Hepatic stellate cell (primary cell): ENCODE measurements at places on chromosomes 3 and 15.
A peak's percentile ranks its signal among the peaks of the same experiment; 100 is the strongest.

- DNase-seq, result no peak
These were observed 147.6 kb downstream of the KLF13 start for GRCh38 chr15:31474059-31474868.

- peak; percentile 9 for DNase-seq
These were observed 194.5 kb upstream of the GAP43 start for GRCh38 chr3:115428841-115429240.

DNA sequence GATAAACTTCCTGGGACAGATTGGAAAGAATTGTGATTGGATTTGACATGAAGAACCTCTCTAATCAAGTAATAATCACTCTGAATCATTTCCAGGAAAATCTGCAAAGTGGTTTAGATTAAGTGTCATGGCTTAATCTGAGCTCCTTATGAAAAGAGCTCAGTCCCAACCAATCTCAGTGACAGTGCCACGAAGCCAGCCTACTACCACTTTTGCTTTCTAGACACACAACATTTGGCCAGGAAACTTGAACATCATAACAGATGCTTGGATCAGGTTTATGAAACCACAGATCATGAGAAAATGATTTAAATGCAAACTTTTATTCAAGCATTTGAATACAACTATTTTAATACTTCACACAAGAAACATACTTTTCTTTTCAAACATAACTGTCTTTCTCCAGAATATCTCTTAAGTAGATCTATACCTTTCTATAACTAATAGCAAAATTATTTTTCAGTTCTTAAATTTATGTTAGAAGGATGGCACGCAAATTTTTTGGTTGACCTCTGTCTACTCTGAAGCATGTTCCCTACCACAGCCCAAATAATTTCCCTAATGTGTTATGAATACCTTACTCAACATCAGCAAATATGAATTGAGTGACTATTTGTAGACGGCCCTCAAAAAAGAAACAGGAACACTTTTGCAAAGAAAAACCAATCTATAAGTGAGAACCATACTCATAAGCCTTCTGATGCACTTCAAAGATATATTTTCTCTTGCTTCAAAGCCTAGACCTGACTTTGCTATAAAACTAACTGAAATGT is 495.0 kb upstream of the ZNF385D start:
- no peak for DNase-seq

DNA sequence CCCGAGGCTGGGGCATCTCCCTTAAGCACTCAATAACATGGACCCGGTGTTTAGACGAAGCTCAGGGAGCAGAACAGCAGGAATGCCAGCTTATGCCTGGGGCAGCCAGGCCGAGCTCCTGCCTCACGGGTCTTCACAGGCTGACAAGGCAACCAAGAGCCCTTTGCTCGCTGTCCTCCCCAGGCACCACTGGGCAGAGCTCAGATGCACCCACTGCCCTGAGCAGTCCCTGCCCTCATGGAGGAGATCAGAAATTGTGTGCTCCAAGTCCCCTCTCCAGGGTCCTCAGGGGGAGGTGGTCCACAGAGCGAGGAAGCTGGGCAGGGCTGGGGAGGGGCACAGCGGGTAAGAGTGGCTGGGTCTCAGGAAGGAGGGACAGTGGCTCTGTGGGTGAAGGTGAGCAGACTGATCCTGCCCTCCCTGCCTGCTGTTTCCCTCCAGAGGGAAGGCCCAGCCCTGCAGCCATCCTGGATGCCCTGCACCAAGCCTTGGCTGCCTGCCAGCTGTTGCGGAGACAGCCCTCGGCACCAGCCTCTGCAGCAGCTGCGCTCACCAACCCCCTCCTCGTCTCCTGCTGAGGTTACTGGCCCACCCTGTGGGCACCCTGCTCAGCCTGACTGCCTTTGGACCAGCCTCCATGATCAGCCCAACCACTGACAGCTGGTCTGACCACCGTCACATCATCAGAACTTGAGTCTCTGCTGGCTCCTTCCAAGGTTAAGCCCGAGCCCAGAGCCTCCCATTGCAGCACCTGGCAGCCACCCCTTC is 21.1 kb upstream of the GP9 start:
- DNase-seq, result no peak

DNA sequence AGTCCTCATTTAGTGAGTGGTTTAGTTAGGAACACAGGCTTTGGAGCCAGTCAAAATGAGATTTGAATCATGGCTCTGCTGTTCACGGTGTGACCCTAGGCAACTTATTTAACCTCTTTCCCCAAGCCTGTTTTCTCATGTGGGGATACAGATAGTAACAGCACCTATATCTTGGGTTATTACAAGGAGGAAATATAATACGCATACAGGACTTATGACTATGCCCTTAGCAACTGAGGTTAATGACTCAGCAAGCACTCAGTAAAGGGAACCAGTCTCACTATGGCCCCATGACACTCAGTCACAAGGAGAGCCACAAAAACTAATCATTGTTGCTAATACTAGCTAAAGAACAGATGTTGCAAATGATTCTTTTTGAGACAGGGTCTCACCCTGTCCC is 45.9 kb downstream of the SUMF1 start:
- DNase-seq, result no peak

DNA sequence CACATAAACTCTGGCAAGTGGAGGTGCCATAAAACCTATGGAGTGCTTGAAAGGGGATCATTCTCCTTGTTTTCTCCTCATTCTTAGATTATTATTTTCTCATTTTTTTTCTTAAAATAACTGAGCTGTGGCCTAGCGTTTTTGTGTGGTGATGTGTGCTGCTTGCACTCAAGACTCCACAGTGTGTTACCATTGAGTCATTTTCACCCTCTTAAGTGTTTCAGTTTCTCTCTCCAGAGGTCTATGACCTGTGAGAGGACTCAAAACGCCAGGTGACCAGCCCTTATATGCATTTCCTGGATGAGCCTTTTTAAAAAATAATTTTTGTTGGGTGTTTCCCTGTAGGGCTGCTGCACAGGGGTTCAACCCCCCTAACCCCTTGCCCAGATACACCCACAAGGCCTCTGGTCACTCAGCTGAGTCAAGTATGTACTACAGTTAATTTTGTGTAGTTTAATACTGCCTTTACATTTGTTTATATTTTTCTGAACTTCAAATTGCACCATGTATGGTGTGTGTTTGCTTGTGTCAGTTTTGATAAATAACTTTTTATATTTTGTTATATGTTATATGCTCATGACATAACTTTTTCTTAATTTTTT is 15.4 kb upstream of the BTLA start:
- DNase-seq, result no peak

DNA sequence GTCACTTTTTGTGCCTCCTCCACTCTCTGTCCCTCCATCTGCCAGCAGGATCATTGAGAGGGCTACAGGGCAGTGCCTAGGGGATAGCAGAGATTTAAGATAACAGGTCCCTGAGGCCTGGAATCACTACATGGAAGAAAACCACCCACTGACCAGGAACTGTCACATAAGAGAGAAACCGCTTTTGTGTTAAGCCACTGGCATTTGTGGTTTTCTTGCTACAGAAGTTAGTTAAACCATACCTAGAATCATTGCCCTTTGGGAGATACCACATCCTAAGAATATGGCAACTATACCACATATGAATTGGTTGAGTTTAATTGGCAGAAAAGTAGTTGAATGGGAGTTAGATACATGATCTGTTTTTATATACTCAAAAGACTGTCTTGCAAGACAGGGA is 112.8 kb upstream of the LPP start:
- DNase-seq, result no peak

- DNase-seq, result no peak
These were observed 8.0 kb upstream of the CAMKV start for GRCh38 chr3:49877716-49878115.

DNA sequence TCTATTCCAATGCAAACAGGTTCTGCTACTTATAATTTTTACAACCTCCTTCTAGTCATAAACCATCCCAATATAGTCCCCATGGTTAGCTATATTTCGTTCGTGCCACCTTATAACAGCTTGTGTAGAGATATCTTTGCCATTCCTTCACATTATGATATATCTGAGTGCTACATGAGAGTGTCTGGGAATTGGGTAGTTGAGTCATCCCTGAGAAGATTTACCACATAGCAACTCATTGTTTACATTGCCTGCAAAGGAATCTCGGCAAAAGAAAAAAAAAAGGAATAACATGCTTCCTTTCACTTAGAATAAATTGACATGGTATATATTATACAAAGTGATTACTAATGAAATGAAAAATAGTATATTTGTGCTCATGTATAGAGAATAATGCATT is 86.0 kb upstream of the VGLL3 start:
- DNase-seq, result peak; percentile 59

DNA sequence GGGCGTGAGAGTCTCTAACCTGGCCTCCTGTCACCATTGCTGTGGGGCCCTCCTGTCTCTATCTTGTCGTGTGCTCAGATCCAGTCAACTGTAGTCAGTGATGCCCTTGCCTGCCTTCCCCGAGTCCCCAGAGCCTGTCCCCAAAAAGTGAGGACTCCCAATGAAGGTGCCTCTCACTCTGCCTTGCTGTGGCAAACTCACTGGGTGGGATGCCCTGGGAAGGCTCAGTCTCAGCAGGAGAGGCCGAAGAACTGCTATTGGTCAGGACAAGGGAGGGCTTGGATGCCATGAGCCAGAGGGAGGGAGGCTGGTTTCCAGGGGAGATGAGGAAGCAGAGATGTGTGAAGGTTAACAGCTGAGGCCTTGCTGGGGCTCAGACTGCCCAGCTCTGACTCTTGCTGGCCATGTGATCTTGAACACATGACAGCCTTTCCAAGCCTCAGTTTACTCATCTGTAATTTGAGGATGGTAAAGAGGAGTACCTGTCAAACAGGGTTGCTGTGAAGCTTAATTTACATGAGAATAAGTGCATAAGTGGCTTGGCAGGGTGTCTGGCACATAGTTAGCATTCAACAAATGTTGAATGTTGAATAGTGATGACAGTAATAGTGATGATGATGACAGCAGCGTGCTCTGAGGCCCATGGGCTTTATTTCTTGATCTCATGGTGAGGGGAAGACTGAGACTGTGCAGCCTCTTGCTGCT is 8.2 kb downstream of the KY start:
- no peak for DNase-seq

- no peak for DNase-seq
These were observed 108.8 kb downstream of the KBTBD8 start for GRCh38 chr3:67106874-67107273.

DNA sequence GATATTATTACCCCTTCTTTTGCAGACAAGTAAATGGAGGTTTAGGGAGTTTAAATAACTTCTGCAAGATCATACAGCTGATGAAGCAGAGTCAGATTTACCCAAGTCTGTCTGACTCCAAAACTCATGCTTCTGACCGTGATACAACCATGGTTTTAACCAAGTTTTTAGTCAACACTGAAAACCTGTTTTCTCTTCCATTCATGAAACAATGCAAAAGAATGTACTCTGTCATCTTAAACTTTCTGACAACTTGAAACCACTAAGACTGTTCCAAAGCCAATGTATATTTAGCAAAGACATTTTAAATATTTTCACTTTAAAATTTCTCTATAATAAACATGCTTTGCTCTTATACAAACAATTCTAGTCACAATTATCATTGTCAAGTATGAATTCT is 77.0 kb upstream of the RBMS3 start:
- peak; percentile 6 for DNase-seq

DNA sequence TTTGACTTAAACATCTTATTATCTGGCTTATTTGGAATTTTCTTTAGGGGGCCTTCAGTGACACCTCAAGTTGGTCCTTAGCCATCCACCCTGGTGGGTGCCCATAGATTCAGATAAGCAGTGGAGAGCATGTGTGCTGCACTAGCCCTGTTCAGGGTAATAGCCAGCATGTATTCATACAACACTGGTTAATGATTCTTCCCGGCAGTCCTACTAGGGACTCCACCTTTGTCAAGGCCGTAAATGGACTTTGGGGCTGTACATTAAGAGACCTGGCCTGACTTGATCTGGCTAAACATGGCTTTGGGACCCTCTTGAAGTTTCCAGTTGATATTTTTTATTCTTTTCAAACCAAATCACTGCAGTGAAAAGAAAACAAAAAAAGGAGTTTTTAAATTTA is 125.8 kb downstream of the PTPRG start:
- DNase-seq, result no peak

DNA sequence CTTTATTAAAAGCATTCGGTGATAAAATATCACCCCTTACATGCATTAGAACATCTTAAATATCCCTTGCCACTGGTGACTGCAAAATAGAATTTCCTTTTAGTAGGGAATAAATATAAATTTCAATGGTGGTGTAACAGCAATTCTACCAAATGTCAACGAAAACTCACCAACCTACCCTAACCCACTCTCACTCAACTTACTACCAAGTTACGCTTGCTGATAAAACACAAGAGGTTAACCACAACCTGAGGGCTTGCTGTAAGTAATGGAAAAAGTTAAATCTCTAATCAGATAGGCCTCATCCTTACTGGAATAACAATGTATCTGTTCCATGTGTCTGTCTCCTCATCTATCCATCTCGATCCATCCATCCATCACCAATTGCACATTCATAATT is 274.7 kb downstream of the FOXP1 start:
- no peak for DNase-seq

GRCh38 chr3:90032980-90033641 is 925.7 kb downstream of the EPHA3 start:
- no peak for DNase-seq

DNA sequence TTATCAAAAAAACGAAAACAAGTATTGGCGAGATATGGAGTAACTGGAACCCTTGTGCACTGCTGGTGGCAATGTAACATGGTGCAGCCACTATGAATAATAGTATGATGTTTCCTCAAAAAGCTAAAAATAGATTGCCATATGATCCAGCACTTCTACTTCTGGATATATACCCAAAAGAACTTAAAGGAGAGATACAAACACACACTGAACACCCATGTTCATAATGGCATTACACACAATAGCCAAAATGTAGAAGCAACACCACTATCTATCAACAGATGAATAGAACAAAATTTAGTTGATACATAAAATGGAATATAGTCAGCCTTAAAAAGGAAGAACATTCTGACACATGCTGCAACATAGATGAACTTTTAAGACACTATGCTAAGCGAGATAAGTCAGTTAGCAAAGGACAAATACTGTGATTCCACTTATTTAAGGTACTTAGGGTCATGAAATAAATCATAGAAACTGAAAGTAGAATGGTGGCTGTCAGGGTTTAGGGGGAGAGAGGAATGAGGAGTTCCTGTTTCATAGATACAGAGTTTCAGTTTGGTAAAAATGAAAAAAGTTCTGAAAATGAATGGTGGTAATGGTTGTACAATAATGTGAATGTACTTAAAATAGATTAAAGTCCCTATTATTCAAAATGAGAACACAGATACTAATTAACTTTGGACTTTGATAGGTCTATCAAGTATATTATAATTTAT is 59.4 kb upstream of the IMPG2 start:
- no peak for DNase-seq

- no peak for DNase-seq
These were observed 975.4 kb downstream of the ZPLD1 start for GRCh38 chr3:103410231-103410630.

GRCh38 chr15:40584191-40584590 is 9.9 kb upstream of the KNL1 start:
- no peak for DNase-seq
